ENCODE measurements at places on chromosomes 1 and 21.
A peak's percentile ranks its signal among the peaks of the same experiment; 100 is the strongest.

DNA sequence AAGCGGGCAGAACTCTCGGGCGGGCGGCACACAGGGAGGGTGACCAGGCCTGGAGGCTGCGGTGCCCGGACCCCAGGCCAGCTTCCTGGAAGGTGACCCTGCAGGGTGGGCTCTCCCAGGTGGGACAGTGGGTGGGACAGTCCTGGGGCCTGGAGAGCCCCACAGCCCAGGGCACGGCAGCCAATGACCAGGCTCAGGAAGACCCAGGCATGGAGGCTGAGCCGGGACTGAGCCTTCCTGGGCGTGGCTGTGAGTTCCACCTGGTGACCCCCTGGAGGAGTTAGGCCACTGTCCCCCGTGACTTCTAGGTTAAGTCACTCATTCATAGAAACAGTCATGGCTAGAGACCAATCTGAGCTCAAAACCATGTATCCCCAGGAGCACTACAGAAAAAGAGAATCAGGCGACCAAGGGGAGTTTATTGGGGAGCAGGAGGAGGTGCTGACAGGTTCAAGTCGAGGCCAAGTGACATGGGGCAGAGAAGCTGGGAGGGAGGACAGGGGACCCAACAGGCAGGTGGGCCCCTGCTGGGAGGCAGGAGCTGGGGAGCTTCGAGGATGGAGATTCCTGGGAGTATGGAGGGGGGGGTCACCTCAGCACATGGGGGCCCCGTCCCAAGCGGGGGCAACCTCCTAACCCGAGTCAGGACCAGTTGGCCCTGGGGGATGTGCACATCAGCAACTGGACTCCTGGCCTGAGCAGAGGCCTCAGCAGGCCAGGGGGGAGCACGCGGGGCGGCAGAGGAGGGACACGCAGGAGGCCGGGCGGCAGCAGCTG, 1.2 kb downstream of the KRTAP10-5 start:
- no peak for DNase-seq

GRCh38 chr1:53153752-53154151, 11.3 kb upstream of the SLC1A7 start:
- no peak for DNase-seq

DNA sequence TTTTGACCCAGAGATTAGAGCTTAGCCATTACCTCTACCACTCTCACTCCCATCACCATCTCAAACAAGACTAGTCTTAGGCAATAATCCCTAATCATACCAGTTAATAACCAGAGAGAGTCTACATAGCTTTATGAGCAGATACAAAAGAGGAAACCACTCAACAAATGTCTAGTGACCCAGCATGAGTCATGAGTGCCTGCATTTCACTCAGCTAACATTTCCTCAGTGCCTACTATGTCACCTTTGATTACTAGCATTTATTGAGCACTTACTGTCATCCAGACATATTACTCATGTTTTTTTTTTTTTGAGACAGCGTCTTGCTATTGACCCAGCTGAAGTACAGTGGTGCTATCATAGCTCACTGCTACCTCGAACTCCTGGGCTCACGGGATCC, 35.9 kb upstream of the GALNT2 start:
- DNase-seq: no peak

DNA sequence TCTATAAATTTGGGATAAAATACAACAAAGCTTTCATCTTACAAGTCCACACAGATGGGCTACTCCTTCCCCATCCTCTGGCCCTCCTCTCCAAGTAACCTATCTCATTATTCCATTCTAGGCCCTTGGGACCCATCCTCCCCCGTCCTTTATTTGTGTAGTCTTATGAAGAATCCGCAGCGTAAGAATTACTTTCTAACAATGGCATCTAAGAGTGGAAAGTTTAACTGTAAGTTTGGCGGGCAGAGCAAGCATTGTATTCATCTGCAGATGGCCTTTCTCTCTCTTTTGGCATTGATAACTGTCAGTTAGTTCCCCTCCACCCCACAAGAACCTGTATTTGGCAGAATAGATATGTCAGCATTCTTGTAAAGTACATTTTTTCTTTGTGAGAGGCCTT, 91.9 kb upstream of the TSPAN2 start:
- no peak for DNase-seq

DNA sequence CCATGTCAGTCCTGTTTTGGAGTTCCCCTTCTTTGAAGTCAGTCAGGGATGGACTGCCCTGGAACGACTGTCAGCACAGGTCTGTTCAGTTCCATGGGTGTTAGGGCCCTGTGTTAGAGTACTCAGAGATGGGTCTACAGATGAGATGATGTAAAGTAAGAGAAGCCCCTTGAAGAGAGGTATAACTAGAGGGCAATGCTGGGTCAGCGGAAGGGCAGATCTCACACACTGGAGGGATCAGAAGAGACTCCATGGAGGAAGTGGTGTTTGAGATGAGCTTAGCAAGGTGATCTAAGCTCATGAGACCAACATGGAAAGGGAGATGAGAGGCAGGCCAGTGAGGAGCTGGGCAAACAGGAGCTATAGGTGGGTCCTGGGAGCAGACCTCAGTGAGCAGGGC, 7.6 kb downstream of the PPFIA4 start:
- no peak for DNase-seq

DNA sequence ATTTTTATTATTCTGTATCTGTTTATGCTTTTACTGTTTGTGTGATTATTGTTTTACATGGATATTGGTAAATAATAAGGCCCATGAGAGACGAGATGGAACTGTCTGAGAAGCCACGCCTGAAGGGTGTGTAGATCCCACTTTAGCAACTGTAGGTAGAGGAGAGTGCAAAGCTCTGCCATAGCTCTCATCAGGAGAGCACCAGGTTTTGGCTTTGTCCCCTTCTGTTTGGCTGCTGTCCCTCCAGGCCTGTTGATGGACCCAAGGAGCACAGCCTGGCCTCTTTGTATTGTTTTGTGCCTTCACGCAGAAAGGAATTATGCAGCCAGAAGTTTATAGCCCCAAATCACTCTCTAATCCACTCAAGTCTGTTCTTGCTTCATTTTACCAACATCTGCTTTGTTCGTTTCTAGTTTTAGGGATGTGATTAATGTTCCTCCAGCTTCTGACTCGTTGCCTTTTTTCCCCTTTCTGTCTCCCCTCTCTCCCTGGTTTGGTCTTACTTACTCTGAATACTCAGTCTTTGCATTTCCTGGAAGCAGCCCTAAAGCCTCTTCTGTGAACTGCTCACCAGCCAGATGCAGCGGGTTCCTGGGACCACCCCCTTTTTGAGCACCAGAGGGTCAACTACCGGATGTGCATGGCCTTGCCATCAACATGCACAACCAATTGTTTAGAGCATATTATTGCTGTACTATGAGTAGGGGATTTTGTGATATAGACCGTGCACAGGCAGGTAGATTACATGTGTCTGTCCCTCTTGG, 127.3 kb downstream of the HHAT start:
- DNase-seq: no peak

DNA sequence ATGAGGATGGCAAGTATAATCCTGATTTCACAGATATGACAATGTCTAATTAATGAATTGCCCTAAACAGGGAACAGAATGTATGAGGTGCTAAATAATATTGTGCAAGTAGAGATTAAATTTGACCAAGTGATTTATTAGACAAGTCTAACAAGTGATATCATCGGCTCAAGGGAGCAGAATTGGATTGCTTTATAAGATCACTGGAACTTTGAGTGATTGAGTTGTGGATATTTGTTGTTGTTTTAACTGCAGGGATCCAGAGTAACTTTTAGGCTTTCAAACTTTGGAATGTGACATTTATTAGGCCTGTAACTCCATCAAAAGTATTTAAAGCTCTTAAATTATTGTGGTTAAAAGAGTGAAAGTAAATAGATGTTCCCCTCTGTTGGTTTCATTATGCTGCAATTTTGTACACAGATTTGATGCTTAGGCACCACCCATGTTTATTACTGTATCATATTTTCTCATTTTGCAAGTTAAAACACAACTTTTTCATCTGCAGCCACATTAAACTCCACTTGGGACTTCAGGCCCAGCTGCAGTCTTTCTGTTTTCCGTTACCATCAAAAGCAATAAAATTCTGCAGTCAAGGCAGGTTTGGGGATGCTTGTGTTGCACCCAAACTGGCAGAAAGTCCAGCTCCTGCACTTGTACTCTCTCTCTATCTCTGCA, 206.6 kb downstream of the HLX start:
- no peak for DNase-seq

DNA sequence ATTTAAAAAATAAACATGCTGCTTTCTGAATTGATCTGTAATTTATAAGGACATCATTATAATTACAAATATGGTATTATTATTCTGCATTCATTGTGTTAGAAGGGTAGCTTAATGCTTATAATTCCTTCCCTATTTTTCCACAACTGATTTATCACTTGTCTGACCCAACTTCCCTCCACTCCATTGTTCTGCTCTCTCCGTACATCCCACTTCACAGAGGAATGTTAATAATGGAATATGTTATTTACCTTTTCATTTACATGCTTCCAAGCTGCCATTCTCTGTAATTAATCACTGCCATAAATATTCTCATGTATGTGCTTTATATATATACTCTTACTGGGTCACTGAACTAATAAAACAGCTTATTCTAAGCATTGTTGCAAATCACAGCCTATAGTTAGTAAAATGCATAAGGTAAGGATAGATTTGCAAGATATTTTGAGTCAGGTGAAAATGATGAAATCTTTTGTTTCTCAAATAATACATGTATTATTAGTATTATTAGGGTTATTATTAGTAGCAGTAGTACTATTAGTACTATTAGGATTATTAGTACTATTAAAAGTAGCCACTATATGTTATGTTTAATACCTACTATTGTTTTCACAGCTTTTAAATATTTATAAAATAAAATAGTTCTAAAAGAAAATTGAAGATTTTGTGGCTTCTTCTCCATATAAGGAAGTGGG, 70.6 kb upstream of the NEK7 start:
- no peak for DNase-seq

DNA sequence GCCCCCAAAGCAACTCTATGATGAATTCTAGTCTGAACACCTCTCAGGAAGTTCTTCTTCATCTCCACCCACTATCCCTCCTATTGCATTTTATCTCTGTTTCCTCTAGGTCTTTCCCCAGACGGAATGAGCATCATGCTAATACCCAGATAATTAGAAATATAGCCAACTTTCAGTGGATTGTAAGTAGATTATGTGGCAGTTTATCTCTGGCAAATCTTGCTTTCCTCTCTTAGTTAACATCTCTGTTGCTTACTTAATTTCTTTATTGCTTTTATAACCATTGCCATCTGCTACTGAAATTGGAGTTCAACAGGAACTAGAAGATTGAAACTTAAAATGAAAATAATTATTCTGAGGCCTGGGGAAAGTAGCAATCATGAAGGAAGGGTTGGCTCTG, 378.6 kb downstream of the RPS6KC1 start:
- DNase-seq: no peak

GRCh38 chr21:35197992-35198431, 148.9 kb upstream of the RUNX1 start:
- DNase-seq: no peak

DNA sequence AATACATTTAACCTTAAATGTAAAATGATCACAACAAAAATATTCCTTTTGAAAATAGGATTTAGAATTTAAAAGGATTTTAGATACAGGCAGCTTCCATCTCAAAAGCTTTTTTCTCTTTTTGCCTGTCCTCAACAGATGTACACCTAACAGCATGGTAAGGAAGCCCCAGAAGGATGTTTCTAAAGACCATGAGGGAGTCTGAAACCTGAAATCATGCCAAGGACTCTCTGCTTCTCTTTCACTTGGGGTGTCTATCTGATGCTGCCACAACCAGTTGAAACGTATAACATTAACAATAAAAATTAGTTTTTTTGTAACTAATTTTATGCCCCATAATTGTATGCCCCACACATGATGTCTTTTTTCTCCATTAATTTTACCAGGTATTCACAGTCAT, 5.4 kb upstream of the ZNF281 start:
- no peak for DNase-seq

DNA sequence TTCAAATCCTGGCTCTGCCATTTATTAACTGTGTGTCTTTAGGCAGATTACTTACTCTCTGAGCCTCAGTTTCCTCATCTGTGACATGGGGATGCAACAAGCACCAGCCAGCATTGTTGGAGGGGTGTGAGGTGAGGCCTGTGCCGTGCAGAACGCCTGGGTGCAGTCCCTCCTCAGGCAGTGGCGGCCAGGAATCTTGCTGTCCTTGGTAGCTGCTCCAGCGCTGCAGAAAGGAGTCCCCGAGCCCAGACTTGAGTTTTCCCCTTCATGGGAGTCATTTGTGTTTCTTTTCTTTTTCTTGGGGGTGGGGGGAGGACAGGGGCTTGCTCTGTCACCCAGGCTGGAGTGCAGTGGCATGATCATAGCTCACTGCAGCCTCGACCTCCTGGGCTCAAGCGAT, 46.6 kb downstream of the DISP3 start:
- DNase-seq: no peak

DNA sequence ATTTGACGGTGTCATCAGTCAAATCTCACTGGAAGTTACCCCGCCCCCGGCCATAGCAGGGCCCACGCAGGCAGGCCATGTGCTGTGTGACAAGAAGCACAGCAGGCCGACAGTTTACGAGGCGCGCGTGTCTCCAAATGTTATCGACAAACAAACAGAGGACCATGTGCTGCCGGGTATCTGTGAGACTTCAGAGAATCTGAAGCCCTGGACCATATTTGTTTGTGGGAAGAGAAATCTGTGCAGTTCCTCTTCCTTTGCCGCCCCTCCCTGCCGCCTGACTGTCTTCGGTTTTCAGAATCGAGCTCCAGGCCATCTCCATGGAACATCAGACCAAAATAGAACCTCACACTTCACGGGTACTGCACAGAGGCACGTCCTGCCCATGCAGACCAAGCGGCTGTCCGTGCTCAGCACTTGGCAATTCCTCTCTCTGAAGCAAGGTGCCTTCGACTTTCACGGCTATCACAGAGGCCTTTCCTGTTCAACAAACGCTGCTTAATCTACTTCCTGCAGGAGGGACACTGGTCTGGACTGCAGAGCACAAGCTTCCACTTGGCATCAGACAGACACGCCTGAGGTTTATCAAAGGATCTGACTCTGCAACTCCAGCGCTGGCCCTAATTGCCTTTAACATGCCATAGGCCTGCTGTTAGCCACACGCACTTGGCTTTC, 135.7 kb upstream of the KRTAP19-8 start:
- DNase-seq: peak; percentile 66

DNA sequence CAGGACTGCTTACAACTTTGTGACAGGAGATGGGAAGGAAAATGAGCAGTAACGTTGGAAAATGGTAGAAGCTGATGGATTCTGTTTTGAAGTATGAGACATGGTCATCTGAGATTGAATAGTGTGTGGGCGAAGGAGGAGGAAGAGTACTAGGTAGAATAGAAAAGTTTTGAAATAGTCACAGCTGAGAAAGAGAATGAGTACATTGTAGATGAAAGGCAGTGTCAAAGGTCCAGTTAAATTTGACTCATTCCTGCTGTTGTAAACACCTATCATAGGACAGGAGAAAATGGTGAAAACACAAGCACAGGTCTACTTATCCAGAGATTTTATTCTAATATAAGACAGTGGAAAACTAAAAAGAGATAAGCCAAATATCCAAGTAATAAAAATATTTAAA, 56.8 kb upstream of the CFHR3 start:
- no peak for DNase-seq

Measured in activated T-cell treated with anti-CD3 and anti-CD28 coated beads for 4 hours (primary cell).